ENCODE measurements at places on chromosomes 6 and 20.

GRCh38 chr20:753897-754635 is 14.2 kb downstream of the SLC52A3 start:
- no peak for DNase-seq

GRCh38 chr6:88585276-88585692 is 378.1 kb downstream of the RNGTT start:
- DNase-seq, result no peak

DNA sequence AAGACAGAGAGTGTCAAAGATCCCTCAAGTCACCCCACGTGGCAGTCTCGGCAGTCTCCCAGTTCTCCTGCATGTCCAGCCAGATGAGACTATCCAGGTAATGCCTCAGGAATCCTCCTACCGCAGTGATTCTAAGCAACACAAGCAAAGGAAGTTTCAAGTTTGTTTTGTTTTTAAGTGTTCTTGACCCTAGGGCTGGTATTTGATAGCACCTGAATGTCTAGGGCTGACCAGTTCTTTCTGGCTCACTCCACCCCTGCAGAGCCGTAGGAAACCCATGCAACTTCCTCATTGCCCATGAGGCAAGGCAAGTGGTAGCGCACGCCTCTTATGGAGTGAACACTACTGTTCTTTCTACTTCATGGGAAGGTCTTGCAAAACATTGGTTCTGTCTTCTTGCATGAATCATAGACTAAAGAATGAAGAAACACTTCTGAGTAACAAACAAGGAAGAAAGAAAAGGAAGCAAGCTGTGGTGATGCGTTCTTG is 24.8 kb upstream of the FOXQ1 start:
- DNase-seq, result no peak

- no peak for DNase-seq
Observed at GRCh38 chr6:157560691-157561413, 179.9 kb downstream of the ZDHHC14 start.

GRCh38 chr6:166483573-166484250 is 101.0 kb upstream of the MPC1 start:
- no peak for DNase-seq

- DNase-seq, result no peak
Observed at GRCh38 chr6:80767808-80768207, 661.3 kb downstream of the BCKDHB start.

GRCh38 chr6:35698858-35699257 is 10.1 kb upstream of the FKBP5 start:
- DNase-seq, result no peak

DNA sequence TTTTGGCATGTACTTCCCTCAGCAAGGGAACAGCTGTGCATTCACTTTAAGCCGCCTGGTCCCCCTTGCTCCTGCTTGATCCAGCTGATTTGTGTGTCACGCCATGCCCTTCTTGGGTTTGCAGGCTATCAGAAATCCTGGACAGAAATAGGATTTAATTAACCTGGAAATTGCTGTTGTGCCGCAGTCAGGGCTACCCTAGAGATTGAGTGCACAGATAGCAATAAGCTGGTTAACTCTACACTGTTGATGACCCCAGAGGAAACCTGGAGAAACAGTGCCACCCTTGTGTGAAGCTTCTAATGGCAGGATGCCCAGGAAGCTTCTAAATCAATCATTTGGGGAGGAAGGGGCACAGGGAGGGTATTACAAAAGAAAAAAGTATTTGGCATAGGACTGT is 199.0 kb downstream of the JARID2 start:
- DNase-seq, result no peak

GRCh38 chr6:101079696-101080270 is 198.7 kb upstream of the ASCC3 start:
- DNase-seq, result no peak

DNA sequence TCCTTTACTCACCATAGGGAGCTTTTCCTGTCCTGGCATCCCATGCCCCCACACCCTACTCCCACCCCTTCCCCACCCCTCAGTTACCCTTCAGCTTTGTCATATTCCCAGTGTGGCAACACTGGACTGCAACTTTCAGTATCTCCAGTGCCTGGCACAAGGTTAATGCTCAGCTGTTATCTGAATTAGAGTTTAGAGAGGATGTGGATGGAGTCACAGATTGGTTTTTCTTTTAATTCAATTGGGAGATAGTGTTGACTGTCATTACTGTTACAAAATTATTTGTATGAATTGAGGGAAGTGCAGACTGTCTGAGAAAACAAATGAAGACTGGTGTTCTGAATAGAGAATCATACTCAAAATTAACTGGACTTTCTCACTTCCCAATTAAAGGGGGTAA is 89.9 kb downstream of the TULP4 start:
- no peak for DNase-seq

DNA sequence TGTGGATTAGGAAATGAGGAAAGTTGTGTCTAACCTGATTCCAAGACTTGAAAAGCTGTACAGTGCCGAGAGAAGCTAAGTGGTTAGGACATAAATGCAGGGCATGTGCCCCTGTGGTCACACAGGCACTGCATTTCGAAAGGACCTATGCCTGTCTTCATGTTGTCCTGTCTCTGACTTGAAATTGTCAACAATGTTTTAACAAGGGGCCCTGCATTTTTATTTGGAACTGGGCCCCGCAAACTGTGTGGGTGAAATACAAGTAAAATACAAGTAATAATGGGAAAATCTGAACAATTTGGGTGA is 38.8 kb downstream of the MRS2 start:
- DNase-seq, result no peak

DNA sequence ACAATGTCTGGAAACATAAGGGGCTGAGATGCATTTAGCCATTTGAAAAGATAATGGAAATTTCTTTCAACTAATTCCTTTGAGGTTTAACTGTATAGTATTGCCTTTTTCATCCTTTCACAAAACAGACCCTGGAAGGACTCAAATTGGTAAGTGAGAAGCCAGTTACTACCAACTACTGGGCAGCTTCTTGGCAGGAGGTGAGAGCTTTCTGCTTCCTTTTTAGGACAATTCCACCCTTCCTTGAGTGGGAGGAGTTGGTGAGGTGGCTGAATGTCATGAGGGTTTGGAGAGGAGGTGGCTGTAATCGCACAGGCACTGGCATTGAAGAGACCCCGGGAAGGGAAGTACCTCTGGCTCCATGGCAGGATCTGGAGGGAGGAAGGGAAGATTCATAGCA is 341.1 kb downstream of the NRN1 start:
- DNase-seq, result no peak

GRCh38 chr6:30887901-30888815 is 3.8 kb downstream of the DDR1 start:
- no peak for DNase-seq

DNA sequence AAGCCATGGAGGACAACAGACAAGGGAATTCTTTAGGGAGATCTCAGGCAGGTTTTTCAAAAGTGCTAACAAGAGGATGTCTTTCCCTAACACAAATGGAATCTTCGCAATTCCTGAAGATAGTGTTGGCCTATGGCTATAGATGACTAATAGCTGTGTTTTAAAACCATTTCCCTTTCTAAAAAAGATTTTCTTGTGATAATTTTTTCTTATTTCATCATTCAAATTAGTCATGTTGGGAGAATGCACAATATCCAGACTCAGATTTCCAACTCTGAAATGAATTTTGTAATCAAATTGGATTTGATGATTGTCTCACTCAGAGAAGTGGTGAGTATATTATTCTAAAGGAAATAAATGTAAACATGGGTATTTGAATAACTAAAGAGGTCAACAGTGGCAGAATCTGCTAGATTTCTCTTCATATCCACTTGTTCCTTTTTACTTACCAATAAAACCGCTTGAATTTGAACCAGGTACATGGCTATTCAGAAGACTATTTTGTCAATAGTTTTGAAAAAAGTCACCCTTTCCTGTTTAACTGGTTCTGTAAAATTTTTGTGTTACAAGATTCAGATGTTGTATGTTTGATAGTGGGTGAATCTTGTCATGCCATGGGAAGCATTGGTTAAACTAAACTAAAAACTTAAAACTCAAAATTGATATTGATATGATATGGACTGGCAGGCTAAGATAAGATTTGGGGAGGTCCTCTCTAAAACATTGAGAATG is 1223.7 kb upstream of the EYS start:
- DNase-seq, result no peak

- no peak for DNase-seq
Observed at GRCh38 chr6:714100-714499, 21.2 kb upstream of the EXOC2 start.

- no peak for DNase-seq
Observed at GRCh38 chr6:141808662-141809061, 324.1 kb upstream of the GJE1 start.

DNA sequence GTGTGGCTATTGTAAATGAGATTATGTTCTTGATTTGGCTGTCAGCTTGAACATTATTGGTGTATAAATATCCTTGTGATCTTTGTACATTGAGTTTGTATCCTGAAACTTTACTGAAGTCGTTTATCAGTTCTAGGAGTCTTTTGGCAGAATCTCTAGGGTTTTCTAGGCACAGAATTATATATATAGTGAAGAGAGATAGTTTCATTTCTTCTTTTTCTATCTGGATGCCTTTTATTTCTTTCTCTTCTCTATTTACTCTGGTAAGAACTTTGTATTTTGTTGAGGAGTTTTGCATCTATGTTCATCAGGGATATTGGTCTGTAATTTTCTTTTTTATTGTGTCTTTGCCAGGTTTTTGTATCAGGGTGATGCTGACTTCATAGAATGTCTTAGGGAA is 589.2 kb upstream of the MAN1A1 start:
- DNase-seq, result no peak

DNA sequence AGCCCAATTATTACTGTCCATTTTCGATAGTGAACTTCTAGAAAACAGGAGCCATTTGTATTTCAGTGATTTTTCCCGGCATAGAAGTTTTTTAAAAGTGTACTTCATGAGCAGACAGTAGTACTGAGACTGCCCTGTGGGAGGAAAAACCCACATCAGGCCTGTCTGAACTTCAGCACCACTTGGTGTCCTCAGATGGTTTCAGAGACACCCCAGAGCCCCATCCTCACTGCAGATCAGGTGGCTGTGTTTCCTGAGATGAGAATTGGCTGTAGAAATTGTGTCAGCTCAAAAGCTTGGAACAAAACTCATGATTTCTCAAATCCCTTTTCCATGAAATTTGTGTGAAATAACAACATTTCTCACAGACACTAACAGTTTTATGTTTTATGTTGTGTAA is 110.0 kb upstream of the RIN2 start:
- no peak for DNase-seq

- no peak for DNase-seq
Observed at GRCh38 chr6:45049188-45049843, 278.8 kb upstream of the RUNX2 start.

GRCh38 chr20:56014998-56015397 is 9.7 kb upstream of the CBLN4 start:
- no peak for DNase-seq

- no peak for DNase-seq
Observed at GRCh38 chr20:3323398-3323797, 84.1 kb downstream of the DNAAF9 start.

- no peak for DNase-seq
Observed at GRCh38 chr6:43943781-43944250, 173.8 kb downstream of the VEGFA start.

GRCh38 chr20:57811374-57812020 is 101.7 kb upstream of the PMEPA1 start:
- DNase-seq, result no peak

DNA sequence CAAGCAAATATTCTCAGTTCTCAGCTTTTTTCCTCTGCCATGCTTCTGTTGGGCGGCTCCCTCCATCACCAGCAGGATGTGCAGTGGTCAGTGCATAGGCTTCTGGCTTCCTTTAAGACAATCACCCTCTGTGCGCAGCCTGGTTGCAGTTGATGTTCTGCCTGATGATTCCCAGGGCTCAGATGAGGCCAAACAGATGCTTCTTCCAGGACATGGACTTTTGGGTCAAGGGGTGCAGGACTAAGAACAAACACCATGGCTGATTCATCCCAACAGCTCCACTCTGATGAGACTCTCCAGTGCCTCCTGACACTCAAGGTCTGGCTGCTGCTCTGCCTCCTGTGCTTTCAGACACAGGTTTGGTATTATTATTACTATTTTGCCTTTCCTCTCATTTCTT is 554.8 kb upstream of the CDH4 start:
- DNase-seq, result no peak

- no peak for DNase-seq
Observed at GRCh38 chr6:21785164-21785563, 191.6 kb downstream of the SOX4 start.

- no peak for DNase-seq
Observed at GRCh38 chr20:62624719-62625453, 17.4 kb upstream of the SLCO4A1 start.

DNA sequence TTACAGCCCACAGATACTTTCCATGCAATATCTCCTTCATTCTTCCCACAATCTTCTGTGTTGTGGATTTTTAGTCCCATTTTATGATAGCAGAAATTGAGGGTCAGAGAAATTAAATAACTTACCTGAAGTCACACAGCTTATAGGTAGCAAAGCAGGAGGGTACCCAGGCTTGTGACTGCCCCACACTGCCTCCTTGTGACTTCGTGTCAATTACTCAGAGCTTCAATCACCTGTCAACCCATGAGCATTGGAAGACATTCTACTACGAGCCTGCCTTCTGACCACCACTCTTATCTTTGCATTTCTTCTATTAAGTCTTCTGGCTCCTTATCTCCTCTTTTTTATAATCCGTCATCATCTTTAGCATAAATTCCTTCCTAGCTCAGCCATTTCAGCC is 71.6 kb upstream of the NRSN1 start:
- no peak for DNase-seq

- no peak for DNase-seq
Observed at GRCh38 chr6:157830354-157831017, 7.4 kb downstream of the SNX9 start.

DNA sequence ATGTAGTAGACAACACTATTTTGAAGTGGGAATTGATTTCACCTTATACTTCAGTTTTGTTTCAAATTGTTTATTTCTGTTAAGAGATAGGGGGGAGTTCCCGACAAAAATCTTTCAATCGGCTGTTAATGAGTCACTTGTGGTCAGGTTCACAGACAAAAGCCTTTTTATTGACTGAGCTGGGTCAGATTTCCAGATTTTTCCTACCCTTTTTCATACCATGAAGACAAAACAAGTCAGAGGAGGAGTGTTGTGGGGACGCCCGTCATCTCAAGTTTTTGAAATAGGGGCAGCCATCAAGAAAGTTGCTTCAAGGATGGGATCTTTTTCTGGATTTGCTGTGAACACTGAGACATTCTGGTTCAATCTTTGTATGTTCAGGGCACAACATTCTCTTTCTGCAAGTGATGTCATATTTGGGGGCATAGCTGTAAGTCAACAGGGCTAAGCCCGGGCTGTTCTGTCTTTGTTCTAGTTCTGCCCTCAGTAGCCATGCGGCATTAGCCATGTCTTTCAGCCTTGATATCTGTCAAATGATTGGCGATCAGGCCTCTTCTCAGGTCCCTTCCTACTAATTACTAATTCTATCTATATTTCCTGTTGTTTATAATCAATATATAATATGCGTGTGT is 496.0 kb upstream of the MARCKS start:
- no peak for DNase-seq

DNA sequence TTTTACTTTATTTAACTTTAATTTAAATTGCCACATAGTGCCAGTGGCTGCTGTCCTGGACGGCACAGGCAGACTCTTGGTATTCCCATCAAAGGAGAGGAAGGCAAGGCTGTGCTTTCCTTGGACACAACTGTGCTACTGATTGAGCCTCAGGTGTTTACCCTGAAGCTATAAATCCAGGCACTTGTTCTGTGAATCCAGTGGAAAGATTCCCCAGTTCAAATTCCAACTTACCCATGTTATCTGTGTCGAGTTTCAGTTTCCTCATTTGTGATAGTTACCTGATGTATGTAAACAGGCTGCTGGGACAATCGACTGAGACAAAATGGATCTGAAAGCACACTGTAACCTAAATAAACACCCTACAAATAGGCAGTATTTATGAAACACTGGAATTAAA is 57.2 kb downstream of the PLAGL1 start:
- DNase-seq, result no peak

Measured in GOT3 (cell line).